Right renal cortex interstitium (tissue), 3 donors: ENCODE measurements at places on chromosomes 7 and 10.

DNA sequence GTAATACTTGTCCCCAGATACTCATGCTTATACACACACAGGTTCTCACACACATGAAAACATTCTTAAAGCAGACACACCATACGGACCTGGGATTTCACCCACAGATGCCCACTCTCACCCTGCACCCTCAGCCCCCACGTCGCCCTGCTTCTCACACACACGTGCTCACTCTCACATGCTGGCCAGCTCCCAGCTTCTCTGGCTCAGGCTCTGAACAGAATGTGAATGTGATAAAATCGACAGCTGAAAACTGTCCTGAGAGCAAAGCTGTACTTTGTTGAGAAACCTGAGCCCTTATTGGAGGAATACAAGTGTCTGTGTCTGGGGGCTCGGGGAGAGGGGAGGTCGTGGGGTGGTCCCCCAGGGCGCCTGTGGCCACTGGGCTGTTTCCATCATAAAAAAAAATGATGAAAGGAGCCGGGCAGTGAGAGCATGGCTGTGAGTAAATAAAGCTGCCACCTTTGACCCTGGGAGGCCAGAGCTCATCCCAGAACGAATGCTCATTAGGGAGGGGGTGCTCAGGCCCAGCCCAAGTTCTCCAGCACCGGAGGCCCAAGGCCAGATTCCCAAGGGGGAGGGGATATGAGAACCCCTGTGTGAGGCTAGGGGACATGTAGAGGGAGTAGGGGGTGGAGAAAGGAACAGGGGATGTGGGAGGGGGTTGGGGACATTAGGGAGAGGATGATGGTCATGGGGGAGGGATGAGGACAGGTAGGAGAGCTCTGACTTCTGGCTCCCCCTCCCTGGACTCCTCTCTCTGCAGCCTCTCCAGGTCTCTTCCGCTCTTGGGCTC lies 18.1 kb upstream of the TLX1 start:
- DNase-seq = no peak

DNA sequence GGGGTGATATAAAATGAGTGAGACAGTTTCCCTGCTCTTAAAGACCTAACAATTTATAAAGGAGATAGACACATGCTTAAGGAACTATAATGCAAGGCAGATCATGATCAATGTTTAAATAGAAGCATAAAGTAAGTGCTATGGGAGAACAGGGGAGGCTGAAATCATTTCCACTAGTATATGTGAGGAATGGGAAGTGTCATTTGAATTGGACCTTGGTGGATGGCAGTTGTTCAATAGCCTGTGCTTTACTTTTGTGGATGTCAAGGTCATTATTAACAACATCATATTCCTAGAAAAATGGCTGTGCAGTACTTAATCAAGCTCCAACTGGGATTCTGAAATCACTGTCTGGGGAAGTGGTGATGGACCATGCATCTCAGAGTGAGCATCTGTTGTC lies 14.7 kb downstream of the NPY start:
- DNase-seq = no peak

DNA sequence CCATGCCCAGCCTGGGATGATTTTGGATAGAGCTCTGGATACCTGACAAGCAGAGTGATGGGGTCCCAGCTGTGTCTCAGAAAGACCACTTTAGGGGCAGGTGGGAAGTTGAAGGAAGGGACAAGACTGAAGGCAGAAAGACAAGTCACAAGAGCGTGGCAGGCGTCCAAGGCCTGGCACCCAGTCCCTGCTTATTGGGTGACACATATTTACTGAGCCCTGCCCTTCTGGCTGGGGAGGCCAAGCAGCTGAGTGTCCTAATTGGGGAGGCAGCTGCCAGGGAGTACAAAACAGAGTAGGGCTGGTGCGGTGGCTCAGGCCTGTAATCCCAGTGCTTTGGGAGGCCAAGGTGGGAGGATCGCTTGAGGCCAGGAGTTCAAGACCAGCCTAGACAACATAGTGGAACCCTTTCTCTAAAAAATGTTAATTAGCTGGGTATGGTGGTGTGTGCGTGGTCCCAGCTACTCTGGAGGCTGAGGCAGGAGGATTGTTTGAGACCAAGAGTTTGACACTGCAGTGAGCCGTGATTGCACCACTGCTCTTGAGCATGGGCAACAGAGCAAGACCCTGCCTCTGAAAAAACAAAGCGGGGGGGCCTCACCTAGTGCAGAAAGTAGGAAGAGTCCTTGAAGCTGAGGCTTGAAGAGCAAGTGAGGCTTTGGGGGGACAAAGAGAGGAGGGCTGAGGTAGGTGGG lies 53.0 kb upstream of the GTF2I start:
- DNase-seq = no peak

- no peak for DNase-seq
Measured at GRCh38 chr7:105277341-105277740, 111.4 kb downstream of the SRPK2 start.

DNA sequence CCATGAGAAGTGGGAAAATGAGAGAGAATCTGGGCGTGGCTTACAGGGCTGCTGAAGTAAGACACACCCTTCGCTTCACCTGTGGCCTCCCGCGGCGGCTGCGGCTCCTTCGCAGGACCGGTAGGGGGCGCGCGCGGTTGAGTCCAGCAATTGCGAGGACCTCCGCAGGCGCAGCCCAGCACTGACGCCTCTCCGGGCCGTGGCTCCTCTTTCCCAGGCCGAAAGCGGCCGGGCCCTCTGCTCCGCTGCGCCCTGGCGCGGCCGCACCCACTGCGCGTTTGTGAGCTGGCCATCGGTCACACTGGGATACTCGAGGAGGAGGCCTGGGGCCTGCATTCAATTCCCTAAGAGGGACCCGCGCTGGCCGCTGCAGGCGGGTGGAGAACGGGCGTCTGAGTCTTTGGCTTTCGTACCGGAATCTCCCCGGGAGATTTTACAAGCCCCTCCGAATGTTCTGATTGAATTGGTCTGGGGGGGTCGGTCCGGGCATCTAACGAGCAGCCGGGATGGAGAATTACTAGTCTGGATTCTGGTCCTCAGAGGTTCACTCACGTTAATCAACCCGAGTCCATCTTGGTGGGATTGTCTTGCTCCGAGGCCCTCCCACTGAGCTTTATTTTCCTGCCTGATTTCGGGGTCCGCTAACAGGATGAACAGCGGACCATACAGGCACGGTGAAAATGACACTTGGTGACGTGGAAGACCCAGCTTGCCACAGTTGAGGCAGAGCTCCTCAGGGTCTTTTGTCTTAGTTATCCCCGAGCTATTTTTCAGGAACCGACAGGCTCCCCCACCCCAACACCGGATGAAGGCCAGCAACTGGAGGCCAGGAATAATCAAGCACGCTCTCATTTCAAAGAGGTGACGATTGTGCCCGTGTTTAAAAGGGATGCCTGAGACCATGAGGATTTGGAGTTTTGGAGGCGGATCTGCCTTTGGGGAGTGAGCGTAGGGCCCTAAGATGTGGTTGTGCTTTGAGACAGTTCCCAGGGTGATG lies at the start of gene LRRD1:
TSS of gene LRRD1 (minus strand) at position 215 of the 997 bp plus-strand sequence. CDS start 13,940 bp downstream, outside the sequence.
- DNase-seq = peak; percentile 50

DNA sequence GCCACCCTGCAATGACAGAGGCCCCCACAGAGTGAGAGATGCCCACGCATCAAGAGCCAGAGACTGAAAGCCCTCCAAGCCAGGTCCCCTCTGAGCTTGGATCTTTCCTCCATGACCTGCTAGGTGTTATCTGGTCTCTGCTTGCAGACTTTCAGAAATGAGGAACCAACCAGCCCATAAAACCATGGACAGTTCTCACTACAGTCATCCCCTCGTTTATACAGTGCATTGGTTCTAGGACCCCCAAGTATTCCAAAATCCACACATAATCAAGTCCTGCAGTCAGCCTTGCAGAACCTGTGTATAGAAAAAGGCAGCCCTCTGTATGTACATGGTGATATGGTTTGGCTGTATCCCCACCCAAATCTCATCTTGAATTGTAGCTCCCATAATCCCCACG lies 23.1 kb downstream of the NPFFR1 start:
- no peak for DNase-seq

DNA sequence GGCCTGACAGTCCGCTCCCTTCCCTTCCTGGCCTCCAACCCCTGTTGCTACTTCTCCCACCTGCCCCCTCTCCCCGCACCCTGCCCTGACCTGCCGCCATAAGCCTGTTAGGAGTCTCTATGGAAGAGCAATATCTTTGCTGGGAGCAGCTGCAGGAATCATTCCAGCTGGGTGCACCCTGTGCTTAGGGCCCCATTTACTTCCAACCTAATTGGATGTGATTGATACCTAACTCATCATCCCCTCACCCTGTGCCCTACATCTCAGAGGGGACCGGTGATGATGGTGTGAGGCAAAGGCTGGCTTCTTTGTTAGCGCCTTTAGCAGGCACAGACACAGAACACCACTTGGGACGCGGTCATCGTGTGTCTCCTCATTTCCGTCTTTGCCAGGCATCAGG lies 80.0 kb upstream of the FAM180A start:
- no peak for DNase-seq

DNA sequence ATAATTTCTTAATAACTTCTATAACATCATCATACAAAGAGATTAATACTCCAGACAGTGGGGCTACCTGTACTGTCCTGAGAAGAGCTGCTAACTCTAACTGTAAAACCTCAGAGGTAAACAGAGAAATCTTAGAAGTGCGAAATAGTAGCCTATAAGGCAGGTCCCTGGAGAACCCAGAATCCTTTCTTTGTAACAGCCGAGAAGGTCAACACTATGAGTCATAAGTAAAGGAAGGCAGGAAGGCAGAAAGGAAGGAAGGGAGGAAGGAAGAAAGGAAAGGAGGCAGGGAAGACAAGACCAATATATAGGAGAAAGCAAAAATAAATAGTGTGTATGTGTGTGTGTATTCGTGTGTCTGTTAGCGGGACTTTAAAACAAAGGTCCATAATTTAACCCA lies 540.6 kb downstream of the ZWINT start:
- DNase-seq = no peak

DNA sequence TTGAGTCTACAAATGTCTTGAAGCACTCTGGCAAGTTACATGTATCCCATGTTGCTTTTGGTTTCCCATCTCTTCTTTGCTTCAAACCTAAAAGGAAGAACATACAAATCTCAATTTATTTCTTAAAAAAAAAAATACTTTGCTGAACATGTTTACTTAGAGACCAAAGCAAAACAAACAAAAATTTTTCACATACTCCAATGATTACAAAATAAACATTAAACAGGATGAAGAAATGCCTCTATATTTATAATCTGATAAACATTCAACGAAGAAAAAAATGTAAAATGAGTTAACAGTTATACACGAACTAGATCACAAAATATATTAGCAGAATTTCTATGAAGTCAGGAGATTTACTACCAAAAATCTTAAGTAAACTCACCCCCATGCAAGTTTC lies 31.3 kb downstream of the FAM204A start:
- no peak for DNase-seq

DNA sequence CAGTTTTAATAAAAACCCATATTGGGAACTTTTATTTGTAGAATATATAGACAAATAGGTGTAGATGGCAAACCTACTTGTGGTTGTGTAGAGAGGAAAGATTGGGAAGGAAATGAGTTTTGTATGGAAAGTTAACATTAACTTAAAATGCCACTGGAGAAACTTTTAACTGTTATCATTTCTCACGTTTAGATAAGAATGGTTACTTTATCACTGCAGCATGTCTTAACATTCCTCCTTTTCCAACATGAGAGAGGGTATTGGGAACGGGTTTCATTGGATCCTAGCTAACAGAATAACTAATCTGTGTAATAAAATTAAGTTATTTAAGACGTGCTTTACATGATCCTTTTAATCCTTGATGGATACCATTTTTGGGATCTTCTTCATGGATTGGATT lies 1.8 kb downstream of the LUC7L2 start:
- no peak for DNase-seq

- no peak for DNase-seq
Measured at GRCh38 chr7:29499932-29500331, 63.7 kb upstream of the PRR15 start.

GRCh38 chr7:6286486-6286885 lies 14.1 kb upstream of the CYTH3 start:
- DNase-seq = no peak

DNA sequence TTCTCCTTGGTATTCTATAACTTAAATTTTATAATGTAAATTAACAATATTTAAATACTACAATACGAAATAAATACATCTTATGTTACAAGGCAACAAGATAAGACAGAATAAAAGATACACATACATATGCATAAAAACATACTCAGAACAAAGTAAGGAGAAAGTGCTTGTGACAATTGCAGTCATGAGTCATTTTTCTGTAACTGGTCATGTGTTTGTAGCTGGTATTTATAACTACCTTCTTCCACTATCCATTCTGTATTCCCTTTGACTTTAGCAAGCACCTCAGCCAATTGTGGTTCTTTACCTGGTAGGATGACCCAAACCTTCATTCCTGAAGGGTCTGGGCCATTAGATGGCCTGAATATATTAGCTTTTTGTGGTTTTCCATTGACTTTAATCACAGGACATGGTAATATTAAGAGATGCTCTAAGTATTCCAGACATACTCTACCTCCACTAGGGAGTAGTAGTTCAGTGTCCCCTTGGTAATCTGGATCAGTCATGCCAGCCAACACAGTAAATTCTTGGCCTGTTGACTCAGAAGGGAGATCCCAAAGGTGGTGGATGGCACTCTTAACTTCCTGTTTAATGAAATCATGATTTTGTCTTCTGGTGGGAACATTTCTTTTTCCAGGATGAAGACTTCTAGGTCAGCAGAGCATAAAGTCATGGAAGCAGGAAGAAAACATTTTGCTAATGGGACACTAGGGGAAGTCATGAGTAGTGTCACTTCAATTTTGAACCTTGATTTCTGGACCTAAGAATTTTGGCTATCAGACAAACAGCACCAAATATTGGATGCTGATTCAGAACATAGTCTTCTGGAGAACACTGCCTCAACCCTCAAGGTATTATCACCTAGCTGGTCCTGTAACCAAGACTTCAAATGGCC lies 733.7 kb upstream of the IGFBP3 start:
- no peak for DNase-seq

DNA sequence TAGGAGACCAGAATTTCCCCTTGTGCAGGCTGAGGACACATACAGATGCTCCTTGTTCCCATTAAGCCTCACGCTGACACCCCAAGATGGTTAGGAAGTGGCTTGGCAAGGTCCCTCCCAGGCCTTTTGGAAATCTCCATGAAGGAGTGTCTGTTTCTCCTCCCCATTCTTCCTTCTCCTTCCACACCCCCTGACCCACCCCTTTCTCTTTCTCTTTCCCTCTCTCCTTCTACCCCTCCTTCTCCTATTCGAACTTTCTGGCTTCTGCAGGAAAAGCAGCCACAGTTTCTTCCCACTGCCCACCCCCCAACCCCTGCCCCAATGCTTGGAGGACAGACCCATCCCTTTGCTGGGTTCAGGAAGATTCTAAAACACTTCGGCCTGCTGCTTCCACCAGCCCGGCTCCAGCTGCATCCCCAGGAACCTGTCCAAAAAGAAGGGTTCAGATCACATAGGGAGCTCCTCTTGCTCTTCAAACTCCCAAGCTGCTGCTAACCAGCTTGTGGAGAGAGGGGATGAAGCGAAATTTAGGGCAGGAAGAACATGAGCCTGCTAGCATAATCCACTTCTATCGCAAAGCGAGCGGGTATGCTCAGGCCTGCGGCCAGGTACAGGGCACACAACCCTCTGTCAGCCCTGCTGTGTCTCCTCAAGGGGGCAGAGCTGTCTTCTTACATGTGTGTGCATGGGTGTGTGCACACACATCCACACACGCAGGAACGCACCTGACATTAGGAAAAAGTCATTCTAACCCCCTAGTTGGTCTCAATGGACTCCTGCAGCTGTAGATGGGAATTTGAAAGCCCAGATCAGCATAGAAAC lies 80.4 kb downstream of the PPP1R3C start:
- DNase-seq = no peak
